Activated naive CD8-positive, alpha-beta T cell treated with anti-CD3 and anti-CD28 coated beads for 36 hours (primary cell): ENCODE measurements at places on chromosomes 5 and 9.

GRCh38 chr9:37507566-37508134, 21.9 kb downstream of the POLR1E start:
- no peak for DNase-seq

DNA sequence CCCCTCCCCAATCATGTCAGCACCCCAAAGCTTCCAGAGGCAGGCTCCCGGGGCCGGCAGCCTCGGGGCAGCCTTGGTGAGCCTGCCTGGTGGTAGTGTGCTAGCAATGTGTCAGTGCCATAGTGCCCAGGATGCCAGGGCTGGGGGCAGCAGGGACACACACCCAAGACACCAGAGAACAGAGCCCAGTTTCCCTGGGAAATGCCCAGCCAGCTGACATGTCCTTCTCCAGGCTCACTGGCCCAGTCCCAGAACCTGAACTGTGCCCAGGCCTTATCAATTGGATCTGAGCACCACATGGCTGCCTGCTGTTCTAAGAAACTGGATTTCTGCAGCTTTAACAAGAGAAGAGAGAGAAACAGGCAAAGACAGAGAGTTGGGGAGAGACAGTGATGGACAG, 74.9 kb upstream of the LRRTM2 start:
- no peak for DNase-seq

- DNase-seq: no peak
These were observed 7.8 kb downstream of the IGFBPL1 start for GRCh38 chr9:38416461-38416860.

DNA sequence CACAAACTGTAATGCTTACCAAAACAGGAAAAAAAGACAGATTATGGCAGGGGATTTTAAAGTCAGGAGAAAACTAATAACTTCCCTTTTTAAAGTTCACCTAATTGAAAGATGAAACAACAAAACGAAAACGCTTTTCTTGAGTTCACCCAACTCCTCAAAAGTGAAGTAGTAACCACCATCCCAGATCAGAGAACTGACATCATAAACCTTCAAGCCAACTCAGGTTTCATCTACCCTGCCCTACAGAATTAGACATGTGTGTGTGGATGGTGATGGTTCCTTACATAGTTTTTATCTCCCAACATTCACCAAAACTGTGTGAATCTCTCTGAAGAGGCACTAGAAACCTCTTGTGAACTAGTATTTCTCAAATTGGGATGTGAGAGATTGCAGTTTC, 195.2 kb upstream of the PTGER4 start:
- DNase-seq: no peak

- DNase-seq: no peak
These were observed 200.1 kb downstream of the NSG2 start for GRCh38 chr5:174245516-174246075.

DNA sequence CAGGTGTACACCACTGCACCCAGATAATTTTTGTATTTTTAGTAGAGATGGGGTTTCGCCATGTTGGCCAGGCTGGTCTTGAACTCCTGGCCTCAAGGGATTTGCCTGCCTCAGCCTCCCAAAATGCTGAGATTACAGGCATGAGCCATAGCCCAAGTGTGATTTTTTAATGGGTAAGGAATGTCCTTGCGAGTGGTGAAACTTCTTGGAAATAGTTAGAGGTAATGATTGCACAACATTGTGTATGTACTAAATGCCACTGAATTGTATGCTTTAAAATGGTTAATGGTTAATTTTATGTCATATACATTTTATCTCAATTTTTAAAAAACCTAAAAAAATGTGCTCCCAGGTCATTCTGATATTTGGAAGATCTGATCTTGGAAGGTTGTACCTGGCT, 59.9 kb upstream of the IL6ST start:
- DNase-seq: no peak

DNA sequence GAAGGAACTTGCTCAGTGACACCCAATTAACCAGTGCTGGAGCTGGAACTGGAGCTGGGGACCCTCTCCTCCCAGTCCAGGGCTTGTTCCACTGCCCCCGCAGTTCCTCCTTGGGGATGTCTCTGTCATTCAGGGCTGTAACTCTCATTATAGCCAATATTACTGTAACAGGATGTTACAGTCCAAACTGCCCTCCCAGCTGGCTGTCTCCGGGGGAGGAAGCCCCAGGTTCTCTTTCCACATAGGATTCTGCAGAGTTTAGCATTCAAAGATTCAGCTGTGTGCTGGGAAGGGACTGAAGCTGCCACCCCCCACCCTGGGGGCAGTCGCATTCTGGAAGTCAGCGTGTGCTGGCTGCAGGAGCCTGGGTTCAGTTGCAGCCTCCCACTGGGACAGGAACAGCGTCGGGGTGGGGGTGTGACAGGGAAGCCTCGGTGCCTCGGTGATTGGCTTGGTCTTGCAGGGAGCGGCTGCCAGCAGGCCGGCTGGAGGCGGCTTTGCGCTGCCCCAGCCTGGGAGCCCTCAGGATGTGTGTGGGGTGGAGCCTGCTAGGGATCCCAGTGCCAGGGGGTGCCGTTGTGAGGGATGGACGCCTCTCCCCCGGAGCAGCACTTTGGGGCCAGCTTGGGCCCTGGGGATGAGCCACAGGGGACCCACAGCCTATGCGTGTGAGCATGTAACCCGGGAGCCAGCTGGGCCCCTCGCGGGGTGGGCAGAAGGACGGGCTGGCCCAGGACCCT, 101.1 kb downstream of the RGS3 start:
- no peak for DNase-seq

- DNase-seq: no peak
These were observed 89.6 kb downstream of the RIC1 start for GRCh38 chr9:5718296-5719032.

DNA sequence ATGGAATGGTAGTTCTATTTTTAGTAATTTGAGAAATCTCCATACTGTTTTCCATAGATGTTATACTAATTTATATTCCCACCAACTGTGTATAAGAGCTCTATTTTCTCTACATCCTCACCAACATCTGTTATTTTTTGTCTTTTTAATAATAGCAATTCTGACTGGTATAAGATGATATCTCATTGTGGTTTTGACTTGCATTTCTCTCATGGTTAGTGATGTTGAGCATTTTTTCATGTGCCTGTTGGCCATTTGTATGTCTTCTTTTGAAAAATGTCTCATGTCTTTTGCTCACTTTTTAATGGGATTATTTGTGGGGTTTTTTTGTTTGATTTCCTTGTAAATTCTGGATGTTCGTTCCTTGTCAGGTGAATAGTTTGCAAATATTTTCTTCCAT, 154.4 kb downstream of the ZSWIM6 start:
- DNase-seq: no peak

DNA sequence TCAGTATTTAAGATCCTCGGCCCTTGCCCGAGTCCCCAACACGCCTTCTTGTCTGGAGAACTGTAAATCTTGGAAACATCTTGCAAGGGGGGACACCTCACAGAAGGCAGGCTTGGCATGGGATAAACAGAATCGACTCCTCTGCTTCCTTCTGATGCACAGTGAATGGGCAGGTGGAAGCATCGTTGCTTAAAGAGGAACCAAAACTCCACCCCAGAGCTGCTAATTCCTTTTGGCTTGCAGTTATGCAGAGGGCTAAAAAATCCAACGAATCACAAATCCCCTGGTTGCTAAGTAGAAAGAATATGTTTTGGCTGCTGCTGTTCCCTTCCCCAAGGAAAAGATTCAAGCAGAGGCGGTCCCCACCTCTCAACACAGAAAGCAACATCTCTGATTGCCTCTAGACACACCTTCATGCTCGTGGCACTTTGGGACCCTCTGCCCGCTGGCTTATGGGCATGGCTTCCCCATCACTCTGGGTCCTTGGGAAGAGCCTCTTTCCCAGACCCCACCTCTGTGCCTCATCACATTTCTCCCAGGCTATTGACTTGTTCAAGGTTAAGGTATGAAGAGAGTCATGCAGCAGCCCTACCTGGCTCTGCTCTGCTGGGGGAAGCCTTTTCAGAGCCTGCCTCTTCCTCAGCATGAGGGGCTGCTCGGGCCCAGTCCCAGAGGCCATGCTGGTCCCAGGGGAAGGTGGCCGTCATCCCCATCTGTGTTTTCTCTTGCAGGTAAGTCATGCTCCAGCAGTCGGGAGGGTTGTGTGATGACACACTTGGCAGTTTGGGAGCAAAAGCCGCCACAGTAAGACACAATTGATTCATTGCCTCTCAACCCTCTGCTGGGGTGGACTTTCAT, 137.1 kb downstream of the KCNIP1 start:
- no peak for DNase-seq

DNA sequence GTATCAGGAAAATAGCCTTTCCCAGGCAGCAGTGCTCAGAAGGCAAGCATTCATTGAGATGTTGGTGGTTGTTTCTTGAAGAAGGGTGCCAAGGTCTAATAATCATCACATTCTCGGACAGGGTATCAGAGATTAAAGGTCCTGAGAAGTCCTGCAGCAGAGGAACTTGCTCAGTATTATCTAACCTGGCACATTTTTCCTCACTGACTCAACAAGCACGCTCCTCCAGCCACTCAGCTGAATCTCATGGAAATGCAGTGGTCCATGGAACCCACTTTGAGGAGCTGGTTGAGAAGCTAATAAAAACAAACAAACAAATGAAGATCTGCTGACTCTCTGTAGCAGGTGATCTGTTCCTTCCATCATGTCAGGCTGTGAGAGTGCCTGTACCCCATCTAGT, 35.3 kb upstream of the ICE1 start:
- no peak for DNase-seq

GRCh38 chr5:65971643-65972042, 45.3 kb downstream of the ERBIN start:
- DNase-seq: no peak

- no peak for DNase-seq
These were observed 55.5 kb upstream of the DMRT1 start for GRCh38 chr9:785997-786396.

DNA sequence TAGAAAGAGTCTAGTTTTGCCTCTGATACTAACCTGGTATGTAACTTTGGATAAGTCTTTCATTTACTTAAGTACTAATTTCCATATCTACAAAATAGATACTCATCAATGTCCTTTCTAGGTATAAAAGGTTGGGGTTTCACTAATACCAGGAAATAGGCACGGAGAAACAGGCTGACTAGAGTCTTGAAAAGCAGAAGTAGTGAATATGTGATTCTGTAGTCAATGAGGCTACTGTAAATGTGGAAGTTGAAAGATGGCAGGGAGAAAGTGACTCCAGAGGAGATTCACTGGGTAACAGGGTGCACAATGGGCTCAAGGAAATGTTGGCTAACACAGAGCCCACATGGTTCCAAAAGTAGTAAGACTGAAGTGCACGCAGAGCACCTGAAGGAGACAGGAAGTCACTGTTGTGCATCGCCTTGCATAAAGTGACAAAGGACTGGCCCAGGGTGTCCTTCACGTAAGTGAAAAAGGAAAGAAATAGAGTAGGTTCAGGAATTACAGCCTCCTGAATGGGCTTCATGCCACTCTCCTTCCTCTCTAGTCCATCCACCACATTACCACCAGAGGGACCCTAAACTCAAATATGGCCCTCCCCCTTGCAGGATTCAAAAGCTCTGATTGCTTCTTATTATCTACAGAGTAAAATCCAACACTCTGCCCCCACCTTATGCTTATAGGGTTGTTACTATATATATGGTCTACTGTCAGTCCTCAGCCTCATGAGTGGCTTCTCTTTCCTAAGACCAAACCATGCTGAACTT, 288.0 kb upstream of the SMARCA2 start:
- no peak for DNase-seq

- DNase-seq: peak; percentile 39
These were observed 70.6 kb downstream of the IQGAP2 start for GRCh38 chr5:76473661-76474060.

DNA sequence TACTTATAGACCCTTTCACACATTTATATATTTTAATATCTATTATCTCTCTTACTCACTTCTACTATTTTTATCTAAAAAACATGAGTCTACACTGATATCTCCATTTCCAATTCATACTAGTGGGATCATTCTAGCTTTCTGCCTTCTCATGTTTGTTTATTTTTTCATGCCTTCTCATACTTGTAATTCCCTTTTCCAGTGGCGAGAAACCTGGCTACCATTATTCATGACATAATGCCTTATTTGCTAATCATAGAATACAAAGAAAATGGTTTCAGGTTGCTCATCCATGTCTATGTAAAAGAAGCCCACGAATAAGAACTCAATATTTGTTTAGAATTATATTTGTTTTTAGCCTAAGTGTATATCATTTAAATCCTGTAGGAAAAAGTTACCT, 232.7 kb upstream of the ACTBL2 start:
- no peak for DNase-seq
